CD8-positive, alpha-beta memory T cell (primary cell): ENCODE measurements at places on chromosomes 6 and 20. TPM values are rescaled to one million over a fixed set of nuclear protein-coding genes. Genes with fewer than 3 reads are reported as not detected.

- H3K36me3 ChIP-seq: no peaks in the 10 kb centered on the region
- no peaks in the 10 kb centered on the region for H3K27me3 ChIP-seq
- H3K4me1 ChIP-seq: no peaks in the 10 kb centered on the region
Measured at GRCh38 chr20:5486377-5487054, 169.8 kb upstream of the PROKR2 start.

DNA sequence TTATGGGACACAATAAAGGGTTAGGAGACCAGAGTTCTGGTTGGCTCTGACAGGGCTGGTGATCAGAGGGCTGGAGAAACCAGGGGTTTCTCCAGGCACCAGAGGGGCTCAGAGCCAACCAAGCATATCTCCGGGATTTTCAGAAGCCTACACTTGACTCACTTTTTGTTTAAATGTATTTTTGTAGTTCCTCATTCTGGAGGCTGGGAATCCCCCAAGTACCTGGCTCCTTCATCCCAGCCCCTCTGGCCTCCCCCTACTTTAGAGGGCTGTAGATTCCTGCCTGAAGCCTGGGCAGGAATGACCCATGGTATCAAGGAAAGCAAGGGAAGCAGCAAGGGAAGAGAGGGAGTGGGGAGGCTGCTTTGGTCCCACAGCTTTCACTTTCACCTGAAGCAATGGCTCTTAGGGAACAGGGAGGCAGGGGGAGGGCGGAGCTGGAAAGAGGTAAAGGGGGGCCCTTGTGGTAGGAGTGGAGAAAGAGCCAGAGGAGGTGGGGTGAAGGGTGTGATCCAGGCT lies 973 bp downstream of the CD40 start:
- no peaks in the 10 kb centered on the region for H3K36me3 ChIP-seq
- H3K27ac ChIP-seq: no peak overlapping the region
- H3K4me3 ChIP-seq: no peak overlapping the region
- H3K4me1 ChIP-seq: peaks cover 9% of the 10 kb centered on the region

- no peaks in the 10 kb centered on the region for H3K27me3 ChIP-seq
- H3K4me1 ChIP-seq: no peaks in the 10 kb centered on the region
- DNase-seq: no peak
- no peak overlapping the region for H3K27ac ChIP-seq
- no peaks in the 10 kb centered on the region for H3K36me3 ChIP-seq
Measured at GRCh38 chr6:153056308-153056707, 53.8 kb upstream of the MTRF1L start.

- peaks cover 9% of the 10 kb centered on the region for H3K27me3 ChIP-seq
- no peak overlapping the region for H3K27ac ChIP-seq
- H3K36me3 ChIP-seq: no peaks in the 10 kb centered on the region
- no peaks in the 10 kb centered on the region for H3K4me1 ChIP-seq
Measured at GRCh38 chr6:50831186-50831585, 12.5 kb downstream of the TFAP2B start.

DNA sequence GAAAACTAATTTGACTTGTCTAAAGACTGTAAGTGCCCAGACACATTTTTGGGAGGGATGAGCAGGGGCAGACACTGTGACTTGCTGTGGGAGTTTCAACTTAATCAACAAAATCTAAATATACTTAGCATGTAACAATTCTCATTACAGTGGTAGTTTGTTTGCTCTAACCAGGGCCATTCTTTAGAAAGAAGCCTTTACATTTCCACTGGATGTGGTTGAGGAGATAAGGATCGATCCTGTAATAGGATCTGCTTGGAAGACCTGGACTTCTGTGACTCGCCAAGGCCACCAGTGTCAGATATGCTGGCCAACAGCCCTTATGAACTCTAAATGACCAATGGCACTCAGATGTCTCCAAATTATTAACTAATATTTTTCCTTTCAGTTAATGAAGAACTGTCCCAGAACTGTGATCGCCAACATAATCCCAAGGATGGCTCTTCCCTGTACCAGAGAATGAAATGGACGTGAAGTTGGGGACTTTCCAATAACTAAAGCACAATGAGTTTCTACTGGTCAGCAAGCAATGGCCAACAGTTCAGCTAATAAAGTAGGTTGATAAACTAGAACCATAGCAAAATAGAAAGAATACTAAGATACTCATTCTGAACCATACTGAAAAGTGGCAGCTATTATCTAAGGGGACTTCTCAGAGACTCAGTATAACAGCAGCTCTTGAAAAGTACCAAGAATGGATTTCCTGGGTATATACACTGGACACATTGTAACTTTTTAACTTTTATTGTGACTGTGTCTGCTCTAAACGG lies 7.5 kb downstream of the SMLR1 start:
- DNase-seq: no peak
- H3K4me1 ChIP-seq: no peaks in the 10 kb centered on the region
- H3K27ac ChIP-seq: no peak overlapping the region
- H3K36me3 ChIP-seq: no peaks in the 10 kb centered on the region
- H3K4me3 ChIP-seq: no peak overlapping the region

DNA sequence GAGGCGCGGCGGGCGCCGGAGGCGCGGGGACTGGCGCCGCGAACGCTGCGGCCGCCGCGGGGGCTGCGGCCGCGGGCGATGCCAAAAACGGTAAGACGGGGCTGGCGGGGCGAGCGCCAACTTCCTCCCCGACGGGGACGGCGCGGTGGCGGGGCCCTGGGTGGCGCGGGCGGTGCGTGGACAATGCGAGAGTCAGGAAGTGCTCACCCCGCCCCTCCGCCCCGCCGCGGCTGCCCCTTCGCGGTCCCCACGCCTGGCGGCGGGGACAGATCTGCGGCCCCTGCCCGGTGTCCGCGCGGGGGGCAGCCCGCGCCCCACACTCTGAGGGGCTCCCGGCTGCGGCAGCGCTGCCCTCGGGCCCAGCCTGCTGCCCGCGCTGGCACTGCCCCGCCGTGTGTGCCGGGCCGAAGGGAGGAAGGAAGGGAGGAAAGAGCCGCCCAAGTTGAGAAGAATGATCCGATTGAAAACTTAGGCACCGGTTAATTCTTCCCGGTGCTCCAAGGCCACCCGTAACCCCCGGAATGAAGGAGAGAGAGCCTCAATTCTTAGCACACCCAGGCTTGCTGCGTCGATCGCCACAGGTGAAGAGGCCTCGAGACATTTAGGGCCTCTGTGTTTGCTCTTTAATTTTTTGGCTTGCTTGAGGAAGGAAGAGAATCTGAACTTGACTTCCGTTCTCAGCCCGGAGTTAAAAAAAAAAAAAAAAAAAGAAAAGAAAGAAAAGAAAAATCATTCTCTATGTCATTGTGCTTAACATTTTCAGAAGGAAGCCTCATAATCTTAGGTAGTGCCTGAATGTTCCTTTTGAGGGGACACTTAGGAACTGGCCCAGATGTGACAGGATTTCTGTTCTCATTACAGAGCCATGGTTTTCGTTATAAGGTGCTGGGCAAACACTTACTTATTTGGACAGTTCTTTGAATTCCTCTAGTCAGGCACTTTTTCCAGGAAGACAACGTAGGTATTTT lies 982 bp downstream of the HECA start:
- H3K36me3 ChIP-seq: no peaks in the 10 kb centered on the region
- peak overlapping the region; percentile 86 for H3K4me3 ChIP-seq

GRCh38 chr6:28423546-28423945 lies 19.7 kb downstream of the ZSCAN23 start:
- H3K27me3 ChIP-seq: no peaks in the 10 kb centered on the region
- no peak overlapping the region for H3K27ac ChIP-seq

DNA sequence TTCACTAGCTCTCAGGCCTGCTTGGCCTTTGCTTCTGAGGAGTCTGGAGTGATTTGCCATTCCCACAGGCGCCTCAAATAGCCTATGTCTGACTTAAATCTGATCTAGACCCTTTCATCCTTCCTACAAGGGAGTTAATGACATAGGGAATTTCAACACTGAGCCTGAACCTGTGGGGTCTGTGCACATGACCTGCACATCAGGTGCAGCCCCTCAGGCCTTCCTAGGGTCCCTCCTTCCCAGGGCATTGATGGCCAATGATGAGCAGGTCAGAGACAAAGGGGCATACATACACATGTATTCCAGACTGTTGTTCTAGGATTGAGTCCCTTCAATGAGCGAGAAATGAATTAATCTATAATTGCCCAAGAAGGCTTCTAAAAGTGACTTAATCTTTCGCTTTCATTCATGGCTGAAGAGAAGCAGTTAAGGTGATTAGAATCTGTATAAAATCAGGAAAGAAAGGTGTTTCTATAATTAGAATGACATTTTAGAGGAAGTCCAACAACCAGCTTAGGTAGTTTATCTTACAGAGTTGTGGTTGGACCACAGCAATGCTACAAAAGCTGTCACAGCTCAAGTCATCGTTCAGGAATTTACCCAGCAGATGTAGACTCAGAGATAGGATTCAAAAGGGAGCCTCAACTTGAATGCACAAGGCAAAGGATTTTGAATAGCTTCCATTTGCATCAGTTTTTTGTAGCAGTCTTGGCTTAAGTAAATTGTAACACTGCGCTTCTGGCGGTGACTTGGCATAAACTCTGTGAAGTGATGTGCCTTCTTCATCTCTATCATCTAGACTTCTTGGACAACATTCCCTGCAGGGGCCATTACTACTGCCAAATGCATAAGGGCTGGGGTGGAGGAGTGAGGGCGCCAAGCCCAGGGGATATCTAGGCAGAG lies 27.0 kb upstream of the TBC1D7 start:
- H3K27ac ChIP-seq: peak overlapping the region; percentile 32
- peak; percentile 28 for DNase-seq
- H3K36me3 ChIP-seq: no peaks in the 10 kb centered on the region
- no peaks in the 10 kb centered on the region for H3K27me3 ChIP-seq
- H3K4me1 ChIP-seq: peaks cover 37% of the 10 kb centered on the region

GRCh38 chr6:77740380-77740779 lies 87.5 kb downstream of the MEI4 start:
- no peak for DNase-seq
- no peak overlapping the region for H3K4me3 ChIP-seq
- H3K27ac ChIP-seq: no peak overlapping the region
- H3K4me1 ChIP-seq: no peaks in the 10 kb centered on the region
- no peaks in the 10 kb centered on the region for H3K27me3 ChIP-seq
- H3K36me3 ChIP-seq: no peaks in the 10 kb centered on the region

- no peaks in the 10 kb centered on the region for H3K36me3 ChIP-seq
- no peak for DNase-seq
- H3K4me1 ChIP-seq: no peaks in the 10 kb centered on the region
- H3K27me3 ChIP-seq: no peaks in the 10 kb centered on the region
Measured at GRCh38 chr20:62339647-62340062, 27.5 kb downstream of the LAMA5 start.

DNA sequence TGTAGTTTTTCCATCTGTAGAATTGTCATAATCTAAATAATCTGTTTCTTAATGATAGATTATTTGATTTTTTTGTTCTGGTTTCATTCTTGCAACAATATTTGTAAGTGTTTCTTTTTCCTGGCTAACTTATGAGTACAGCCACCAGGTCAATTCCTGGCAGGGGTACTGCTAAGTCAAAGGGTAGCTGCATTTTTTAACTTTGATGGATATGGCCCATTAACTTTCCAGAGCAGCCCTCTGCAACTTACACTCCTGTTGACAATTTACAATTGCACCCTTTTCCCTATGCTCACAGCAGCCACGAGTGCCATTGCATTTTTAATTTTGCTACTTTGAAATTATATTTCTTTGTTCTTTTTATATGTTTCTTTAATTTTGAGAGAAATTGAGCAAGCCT lies 209.3 kb upstream of the CST7 start:
- no peak overlapping the region for H3K27ac ChIP-seq
- H3K4me1 ChIP-seq: peaks cover 6% of the 10 kb centered on the region
- H3K4me3 ChIP-seq: no peak overlapping the region
- no peak for DNase-seq
- H3K27me3 ChIP-seq: no peaks in the 10 kb centered on the region

GRCh38 chr6:125220712-125221111 lies 67.1 kb downstream of the TPD52L1 start:
- no peaks in the 10 kb centered on the region for H3K27me3 ChIP-seq
- H3K4me1 ChIP-seq: no peaks in the 10 kb centered on the region
- no peak for DNase-seq
- no peaks in the 10 kb centered on the region for H3K36me3 ChIP-seq
- H3K27ac ChIP-seq: no peak overlapping the region

DNA sequence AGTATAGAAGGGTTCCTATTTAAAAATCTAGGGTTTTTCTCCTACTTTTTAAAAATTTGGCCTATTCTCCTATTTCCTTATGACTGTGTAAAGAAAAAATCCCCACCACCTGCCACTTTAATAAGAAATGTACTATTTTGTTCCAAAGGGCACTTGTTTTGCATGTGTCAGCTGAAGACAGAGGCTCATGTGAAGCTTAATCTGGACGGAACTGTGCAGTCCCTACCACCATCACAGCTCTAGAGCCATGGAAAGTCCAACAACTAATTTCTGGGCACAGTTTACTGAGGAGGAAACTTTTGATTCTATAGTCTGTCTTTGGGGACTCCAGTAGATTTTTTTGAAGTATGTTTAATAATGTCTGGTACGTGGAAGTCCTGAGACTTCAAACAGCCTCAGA lies 60.0 kb upstream of the AHI1 start:
- H3K27me3 ChIP-seq: no peaks in the 10 kb centered on the region
- H3K4me3 ChIP-seq: no peak overlapping the region
- H3K4me1 ChIP-seq: no peaks in the 10 kb centered on the region

GRCh38 chr20:21096321-21097043 lies 9.7 kb downstream of the LINC00237 start:
- H3K27ac ChIP-seq: no peak overlapping the region
- H3K36me3 ChIP-seq: no peaks in the 10 kb centered on the region
- no peak for DNase-seq
- H3K27me3 ChIP-seq: peaks cover 40% of the 10 kb centered on the region
- H3K4me3 ChIP-seq: no peak overlapping the region

GRCh38 chr6:128657181-128657580 lies 136.8 kb upstream of the PTPRK start:
- no peaks in the 10 kb centered on the region for H3K4me1 ChIP-seq
- H3K27me3 ChIP-seq: no peaks in the 10 kb centered on the region
- no peaks in the 10 kb centered on the region for H3K36me3 ChIP-seq
- no peak overlapping the region for H3K4me3 ChIP-seq

DNA sequence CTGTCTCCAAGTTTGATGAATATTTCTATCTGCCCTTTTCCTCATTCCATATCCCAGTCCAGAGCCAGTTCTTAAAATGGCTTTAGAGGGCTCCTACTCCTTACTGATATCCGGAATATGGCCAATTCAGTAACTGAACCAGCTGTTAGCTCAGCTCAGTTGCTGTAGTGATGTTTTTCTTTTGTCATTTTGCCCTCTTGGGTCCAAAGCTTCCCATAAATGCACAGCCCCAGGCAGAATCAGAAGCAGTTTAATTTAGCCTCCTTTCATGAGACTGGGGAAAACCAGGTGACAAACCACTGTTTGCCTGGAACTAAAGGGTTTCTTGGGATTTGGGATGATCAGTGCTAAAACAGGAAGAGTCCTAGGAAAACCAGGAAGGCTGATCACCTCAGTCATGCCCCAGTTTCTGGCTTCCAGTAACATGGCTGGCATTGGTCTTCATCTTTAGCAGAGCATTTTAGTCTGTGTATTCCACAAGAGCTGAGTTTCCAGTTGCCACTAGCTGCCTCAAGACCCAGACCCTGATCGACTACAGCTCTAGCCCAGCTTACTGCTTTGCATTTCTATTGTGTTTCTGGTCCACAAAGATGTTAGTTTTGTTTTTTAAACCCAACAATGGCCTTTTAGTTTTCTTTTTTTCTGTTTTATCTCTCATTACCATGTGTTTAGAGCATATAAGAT lies 40.6 kb upstream of the REV3L start:
- H3K27ac ChIP-seq: no peak overlapping the region
- H3K4me1 ChIP-seq: peaks cover 10% of the 10 kb centered on the region
- DNase-seq: no peak
- no peak overlapping the region for H3K4me3 ChIP-seq
- no peaks in the 10 kb centered on the region for H3K36me3 ChIP-seq
- no peaks in the 10 kb centered on the region for H3K27me3 ChIP-seq

DEFB127 gene
- not detected for total RNA-seq

TMEM200A gene
- 1.7 TPM for total RNA-seq

CAGE1 gene
- not detected for total RNA-seq

VEGFA gene
- total RNA-seq: 17.5 TPM

BPIFB3 gene
- total RNA-seq: not detected

RSPO3 gene
- not detected for total RNA-seq
